ENCODE measurements at places on chromosomes 11 and 22. TPM values are rescaled to one million over a fixed set of nuclear protein-coding genes. Genes with fewer than 3 reads are reported as not detected.

Gene TMPRSS5
- total RNA-seq, result 1.1 TPM

Gene CYB5R2
- 16.0 TPM for total RNA-seq

Gene ST14
- total RNA-seq, result 61.1 TPM

Gene GRAP2
- total RNA-seq, result 9.5 TPM

Gene IGSF9B
- 5.5 TPM for total RNA-seq

Gene SMTNL1
- total RNA-seq, result not detected

Gene CNGA4
- total RNA-seq, result 3.8 TPM

GRCh38 chr11:31303644-31304180, 65.8 kb downstream of the DCDC1 start:
- H3K4me3 ChIP-seq, result no peak overlapping the region
- no peak for DNase-seq
- no peaks in the 10 kb centered on the region for H3K27me3 ChIP-seq
- H3K36me3 ChIP-seq, result no peaks in the 10 kb centered on the region

GRCh38 chr11:62805961-62806441, 761 bp upstream of the NXF1 start:
- no peak for DNase-seq
- no peaks in the 10 kb centered on the region for H3K27me3 ChIP-seq
- H3K4me1 ChIP-seq, result peaks cover 29% of the 10 kb centered on the region
- H3K4me3 ChIP-seq, result peak overlapping the region; percentile 86
- H3K27ac ChIP-seq, result peak overlapping the region; percentile 93

GRCh38 chr22:21823740-21824444, 43.6 kb downstream of the MAPK1 start:
- H3K27ac ChIP-seq, result no peak overlapping the region
- no peaks in the 10 kb centered on the region for H3K27me3 ChIP-seq
- no peak overlapping the region for H3K4me3 ChIP-seq

GRCh38 chr11:12271241-12271640, 106.1 kb upstream of the PARVA start:
- no peak overlapping the region for H3K4me3 ChIP-seq
- no peak for DNase-seq
- H3K4me1 ChIP-seq, result peaks cover 13% of the 10 kb centered on the region

- H3K27ac ChIP-seq, result peak overlapping the region; percentile 80
- H3K27me3 ChIP-seq, result no peaks in the 10 kb centered on the region
- DNase-seq, result peak; percentile 57
- no peaks in the 10 kb centered on the region for H3K36me3 ChIP-seq
- H3K4me1 ChIP-seq, result peaks cover 90% of the 10 kb centered on the region
Observed at GRCh38 chr11:96314326-96315020, 28.5 kb downstream of the MAML2 start.

- DNase-seq, result no peak
- no peaks in the 10 kb centered on the region for H3K36me3 ChIP-seq
- H3K27ac ChIP-seq, result peak overlapping the region; percentile 65
- H3K4me1 ChIP-seq, result peaks cover 28% of the 10 kb centered on the region
- H3K27me3 ChIP-seq, result no peaks in the 10 kb centered on the region
- H3K4me3 ChIP-seq, result no peak overlapping the region
Observed at GRCh38 chr11:78039391-78039918, 16.4 kb upstream of the KCTD14 start.

- H3K4me3 ChIP-seq, result no peak overlapping the region
- no peak for DNase-seq
- no peaks in the 10 kb centered on the region for H3K36me3 ChIP-seq
- H3K27ac ChIP-seq, result no peak overlapping the region
Observed at GRCh38 chr11:105740164-105740903, 130.5 kb downstream of the GRIA4 start.

- peaks cover 34% of the 10 kb centered on the region for H3K27me3 ChIP-seq
- H3K27ac ChIP-seq, result no peak overlapping the region
- H3K4me1 ChIP-seq, result no peaks in the 10 kb centered on the region
- H3K4me3 ChIP-seq, result no peak overlapping the region
Observed at GRCh38 chr22:45098056-45098455, 65.7 kb upstream of the NUP50 start.

DNA sequence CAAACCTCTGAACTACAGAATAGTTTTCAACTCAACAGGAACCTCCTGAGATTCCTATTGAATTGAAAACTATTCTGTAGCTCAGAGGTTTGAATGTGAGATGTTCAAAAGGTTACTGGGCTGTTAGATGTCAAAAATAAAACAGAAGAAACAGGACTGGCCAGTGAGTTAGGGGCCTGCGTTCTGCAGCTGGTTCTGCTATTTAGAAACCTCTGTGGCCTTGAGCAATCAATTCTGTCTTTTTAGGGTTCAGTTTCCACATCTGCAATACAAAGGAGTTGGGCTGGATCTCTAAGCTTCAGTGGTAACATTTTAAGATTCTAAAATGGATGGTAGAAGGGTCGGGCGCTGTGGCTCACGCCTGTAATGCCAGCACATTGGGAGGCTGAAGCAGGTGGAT, 55.8 kb downstream of the CLMP start:
- no peak overlapping the region for H3K27ac ChIP-seq
- H3K4me3 ChIP-seq, result no peak overlapping the region
- H3K4me1 ChIP-seq, result no peaks in the 10 kb centered on the region
- no peaks in the 10 kb centered on the region for H3K36me3 ChIP-seq
- no peaks in the 10 kb centered on the region for H3K27me3 ChIP-seq

DNA sequence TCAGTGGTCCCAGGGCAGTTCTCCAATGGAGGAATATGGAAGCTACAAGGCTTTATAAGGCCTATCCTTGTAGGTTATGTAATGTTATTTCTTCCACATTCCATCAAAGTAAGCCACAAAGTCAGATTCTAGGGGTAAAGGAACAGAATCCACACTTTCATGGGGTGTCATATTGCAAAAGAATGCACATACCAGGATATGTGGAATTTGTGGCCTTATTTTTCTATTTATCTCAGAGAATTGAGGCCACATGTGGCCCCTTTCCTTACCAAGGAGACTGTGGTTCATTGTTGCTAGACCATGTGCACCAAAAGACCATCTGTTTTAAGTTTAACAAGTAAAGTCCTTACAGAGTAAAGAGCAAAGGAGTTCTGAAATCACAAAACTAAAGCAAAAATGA, 12.9 kb downstream of the LRRC4C start:
- no peaks in the 10 kb centered on the region for H3K4me1 ChIP-seq
- no peak for DNase-seq
- H3K36me3 ChIP-seq, result no peaks in the 10 kb centered on the region
